Activated T-cell treated with anti-CD3 and anti-CD28 coated beads, Interleukin-2, amount 50 U/mL, for 24 hours (primary cell): ENCODE measurements at places on chromosomes 16 and 17.
A peak's percentile ranks its signal among the peaks of the same experiment; 100 is the strongest.

DNA sequence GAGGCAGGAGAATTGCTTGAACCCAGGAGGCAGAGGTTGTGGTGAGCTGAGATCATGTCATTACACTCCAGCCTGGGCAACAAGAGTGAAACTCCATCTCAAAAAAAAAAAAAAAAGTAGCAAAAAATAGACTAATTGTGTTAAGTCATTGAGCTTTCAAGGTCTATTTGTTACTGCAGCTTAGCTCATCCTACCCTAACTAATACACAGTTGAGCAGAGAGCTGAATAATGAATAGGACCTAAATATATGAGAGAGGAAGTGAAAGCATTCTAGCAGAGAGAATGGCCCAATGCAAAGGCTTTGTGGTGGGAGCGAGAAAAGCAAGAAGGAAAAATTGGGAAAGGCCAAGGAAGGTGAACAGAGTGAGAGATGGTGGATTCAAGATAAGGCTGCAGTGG is 128.3 kb downstream of the AXIN2 start:
- no peaks in the 10 kb centered on the region for H3K36me3 ChIP-seq
- peaks cover 22% of the 10 kb centered on the region for H3K27me3 ChIP-seq
- H3K4me1 ChIP-seq: peaks cover 27% of the 10 kb centered on the region

DNA sequence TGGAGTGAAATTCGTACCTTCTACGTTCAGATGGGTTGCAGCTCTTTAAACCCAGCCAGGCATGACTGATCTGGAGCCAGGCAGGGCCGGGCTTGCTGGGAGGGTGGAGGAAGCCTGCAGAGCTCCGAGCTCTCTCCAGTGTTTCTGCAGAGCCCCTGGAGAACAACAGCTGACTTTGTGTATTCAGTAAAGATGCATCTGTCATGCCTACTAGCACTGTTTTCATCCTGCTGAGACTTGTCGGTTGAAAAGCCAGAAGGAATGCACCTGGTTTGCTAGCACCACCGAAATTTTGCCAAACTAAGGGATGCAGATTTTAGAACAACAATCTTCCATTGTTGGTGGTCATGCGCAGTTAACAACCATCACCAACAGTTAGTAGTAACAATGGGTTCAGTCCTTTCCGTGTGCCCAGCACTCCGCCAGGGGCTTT is 22.4 kb upstream of the SCNN1B start:
- H3K36me3 ChIP-seq: no peaks in the 10 kb centered on the region
- peaks cover 58% of the 10 kb centered on the region for H3K27me3 ChIP-seq
- H3K27ac ChIP-seq: no peak overlapping the region
- no peak for DNase-seq
- H3K4me3 ChIP-seq: no peak overlapping the region

- DNase-seq: no peak
- H3K27me3 ChIP-seq: no peaks in the 10 kb centered on the region
- H3K4me1 ChIP-seq: no peaks in the 10 kb centered on the region
Measured at GRCh38 chr16:59144841-59145240, 410.7 kb upstream of the GOT2 start.

DNA sequence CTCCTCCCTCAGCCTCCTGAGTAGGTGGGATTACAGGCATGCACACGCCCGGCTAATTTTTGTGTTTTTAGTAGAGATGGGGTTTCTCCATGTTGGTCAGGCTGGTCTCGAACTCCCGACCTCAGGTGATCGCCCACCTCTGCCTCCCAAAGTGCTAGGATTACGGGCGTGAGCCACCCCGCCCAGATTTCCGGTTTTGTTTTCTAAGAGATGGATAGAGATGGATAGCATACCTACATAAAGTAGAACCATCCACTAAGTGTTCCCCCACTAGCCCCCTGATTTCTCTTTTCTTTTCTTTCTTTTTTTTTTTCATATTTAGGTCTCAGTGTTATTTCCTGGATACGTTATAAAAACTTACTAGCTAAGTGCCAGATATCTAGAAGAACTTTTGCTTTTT is 2.0 kb downstream of the WSB1 start:
- H3K4me1 ChIP-seq: peaks cover 56% of the 10 kb centered on the region
- H3K4me3 ChIP-seq: peak overlapping the region; percentile 99
- peak overlapping the region; percentile 99 for H3K27ac ChIP-seq
- H3K36me3 ChIP-seq: peaks cover 35% of the 10 kb centered on the region

DNA sequence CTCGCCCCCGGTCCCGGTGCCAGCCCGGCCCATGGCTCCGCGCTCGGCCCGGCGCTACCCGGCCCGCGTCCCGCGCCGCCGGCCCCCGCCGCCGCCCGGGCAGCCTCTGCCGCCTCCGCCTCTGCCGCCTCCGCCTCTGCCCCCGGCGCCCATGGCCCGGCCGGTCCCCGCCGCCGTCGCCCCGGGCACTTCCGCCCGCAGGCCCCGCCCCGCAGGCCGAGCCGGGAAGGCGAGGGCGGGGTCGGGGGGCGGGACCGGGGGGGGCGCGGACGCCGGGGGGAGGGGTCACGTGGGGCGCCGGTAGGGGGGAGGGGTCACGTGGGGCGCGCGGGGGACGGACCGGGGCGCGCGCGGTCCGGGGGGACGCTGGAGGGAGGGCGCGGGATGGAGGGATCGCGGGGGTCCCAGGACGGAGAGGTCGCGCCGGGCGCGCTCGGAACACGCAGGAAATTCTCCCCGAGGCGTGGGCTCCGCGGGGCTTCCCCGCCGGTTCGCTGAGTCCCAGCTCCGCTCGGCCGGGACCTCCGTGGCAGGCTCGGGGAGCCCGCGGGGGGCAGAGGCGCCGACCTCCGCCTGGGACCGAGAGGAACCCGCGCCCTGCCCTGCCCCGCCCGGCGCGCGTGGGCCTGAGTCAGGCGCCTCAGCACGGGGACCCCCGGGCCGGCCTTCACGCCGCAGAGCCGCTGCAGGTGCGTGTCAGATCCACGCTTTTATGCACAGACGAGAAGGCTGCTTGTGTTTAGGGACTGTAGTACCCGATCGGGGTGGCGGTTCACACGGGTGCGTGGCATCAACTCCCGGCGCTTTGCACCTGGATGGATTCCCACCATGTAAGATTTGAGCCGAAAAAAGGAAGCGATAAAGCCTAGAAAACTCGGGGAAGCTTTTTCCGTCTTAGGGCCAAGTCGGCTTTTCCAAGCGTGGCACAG is at the start of gene PGAP6:
Gene PGAP6 (minus strand): TSS at position 190 of the 929 bp plus-strand sequence. CDS start 157 bp downstream, at position 33.
- peak within 1 kb of the TSS; percentile 81 for H3K4me3 ChIP-seq
- H3K36me3 ChIP-seq: no peaks in the 10 kb centered on the region
- H3K27ac ChIP-seq: peak within 1 kb of the TSS; percentile 82
- H3K4me1 ChIP-seq: peaks cover 27% of the 10 kb centered on the region

DNA sequence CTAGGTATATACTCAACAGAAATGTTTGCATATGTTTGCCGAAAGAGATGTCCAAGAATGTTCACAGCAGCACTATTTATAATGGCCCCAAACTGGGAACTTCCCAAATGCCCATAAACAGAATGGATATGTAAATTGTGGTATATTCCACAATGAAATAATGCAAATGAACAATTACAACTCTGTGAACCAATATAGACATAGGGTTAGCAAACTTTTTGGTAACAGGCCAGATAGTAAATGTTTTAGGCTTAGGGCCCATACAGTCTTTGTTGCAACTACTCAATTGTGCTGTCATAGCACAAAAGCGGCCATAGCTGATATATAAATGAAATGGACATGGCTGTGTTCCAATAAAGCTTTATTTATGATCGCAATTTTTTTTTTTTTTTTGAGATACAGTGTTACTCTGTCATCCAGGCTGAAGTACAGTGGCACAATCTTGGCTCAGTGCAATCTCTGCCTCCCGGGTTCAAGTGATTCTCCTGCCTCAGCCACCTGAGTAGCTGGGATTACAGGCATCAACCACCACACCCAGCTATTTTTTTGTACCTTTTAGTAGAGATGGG is 16.5 kb downstream of the XYLT1 start:
- peaks cover 36% of the 10 kb centered on the region for H3K4me1 ChIP-seq
- H3K4me3 ChIP-seq: no peak overlapping the region
- H3K36me3 ChIP-seq: peaks cover 7% of the 10 kb centered on the region
- no peaks in the 10 kb centered on the region for H3K27me3 ChIP-seq
- no peak for DNase-seq

DNA sequence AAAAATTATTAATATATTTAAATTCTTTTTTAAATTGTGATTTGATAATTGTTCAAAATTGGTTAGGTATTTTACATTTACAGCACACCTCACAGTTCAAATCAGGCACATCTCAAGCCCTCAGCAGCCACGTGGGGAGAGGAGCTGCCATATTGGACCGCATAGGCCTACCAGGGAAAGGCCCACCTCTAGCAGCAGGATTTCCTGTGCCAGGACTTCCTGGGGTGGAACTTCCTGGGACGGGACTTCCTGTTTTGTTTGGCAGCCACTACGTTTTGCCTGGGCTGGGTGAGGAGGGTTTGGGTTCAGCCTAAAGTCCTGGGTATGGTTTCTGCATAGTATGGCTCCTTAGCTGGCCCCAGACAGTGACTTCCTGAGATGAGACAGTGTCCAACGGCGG is 298.5 kb upstream of the FOXF1 start:
- no peak overlapping the region for H3K4me3 ChIP-seq
- peaks cover 3% of the 10 kb centered on the region for H3K4me1 ChIP-seq
- DNase-seq: no peak
- H3K27ac ChIP-seq: no peak overlapping the region
- no peaks in the 10 kb centered on the region for H3K36me3 ChIP-seq

GRCh38 chr16:22397464-22397863 is 23.0 kb upstream of the CDR2 start:
- H3K4me1 ChIP-seq: no peaks in the 10 kb centered on the region
- no peak for DNase-seq
- H3K27me3 ChIP-seq: no peaks in the 10 kb centered on the region
- H3K4me3 ChIP-seq: no peak overlapping the region

- DNase-seq: no peak
- H3K36me3 ChIP-seq: no peaks in the 10 kb centered on the region
- no peak overlapping the region for H3K4me3 ChIP-seq
- H3K4me1 ChIP-seq: no peaks in the 10 kb centered on the region
Measured at GRCh38 chr16:64900517-64900916, 221.3 kb downstream of the CDH11 start.

DNA sequence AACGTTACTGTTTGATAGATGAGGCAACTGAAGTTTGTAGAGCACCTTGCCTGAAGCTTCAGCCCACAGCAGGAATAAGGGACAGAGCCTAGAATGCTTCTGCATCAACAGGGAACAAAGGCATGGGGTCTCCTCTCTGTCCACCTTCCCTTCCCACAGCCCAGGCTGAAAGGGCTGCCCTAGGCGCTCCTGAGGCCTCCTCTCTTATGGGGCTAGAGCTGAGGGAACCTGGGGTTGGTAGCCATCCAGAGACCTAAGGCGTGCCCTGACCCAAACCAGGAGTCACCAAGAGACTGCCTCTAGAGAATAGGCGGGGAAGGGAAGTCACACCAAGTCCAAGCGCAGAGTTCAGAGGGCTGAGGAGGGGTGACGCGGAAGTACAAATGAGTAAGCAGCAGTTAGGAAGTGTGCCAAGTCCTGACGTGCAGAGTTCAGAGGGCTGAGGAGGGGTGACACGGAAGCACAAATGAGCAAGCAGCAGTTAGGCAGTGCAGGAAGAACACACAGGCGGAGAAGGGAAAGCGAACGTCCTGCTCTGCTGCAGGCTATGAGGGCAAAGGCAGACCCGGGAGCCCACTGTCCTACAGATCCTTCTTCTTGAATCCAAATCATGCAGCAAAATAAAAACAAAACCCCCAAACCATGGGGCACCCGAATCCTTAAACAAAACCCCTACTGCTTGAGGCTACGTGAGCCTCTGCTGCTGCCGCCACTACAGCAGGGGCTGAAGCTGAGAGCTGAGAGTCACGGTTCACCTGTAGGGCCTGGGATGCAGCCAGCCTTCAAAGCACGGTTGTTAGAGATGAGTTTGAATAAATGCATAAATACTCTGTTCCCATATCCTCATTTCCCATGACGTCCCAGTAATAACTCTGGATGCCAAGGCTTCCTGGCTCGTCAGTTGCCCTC is 2.7 kb upstream of the SPG7 start:
- H3K27ac ChIP-seq: peak overlapping the region; percentile 95
- DNase-seq: peak; percentile 84
- H3K27me3 ChIP-seq: no peaks in the 10 kb centered on the region
- peaks cover 34% of the 10 kb centered on the region for H3K4me1 ChIP-seq

DNA sequence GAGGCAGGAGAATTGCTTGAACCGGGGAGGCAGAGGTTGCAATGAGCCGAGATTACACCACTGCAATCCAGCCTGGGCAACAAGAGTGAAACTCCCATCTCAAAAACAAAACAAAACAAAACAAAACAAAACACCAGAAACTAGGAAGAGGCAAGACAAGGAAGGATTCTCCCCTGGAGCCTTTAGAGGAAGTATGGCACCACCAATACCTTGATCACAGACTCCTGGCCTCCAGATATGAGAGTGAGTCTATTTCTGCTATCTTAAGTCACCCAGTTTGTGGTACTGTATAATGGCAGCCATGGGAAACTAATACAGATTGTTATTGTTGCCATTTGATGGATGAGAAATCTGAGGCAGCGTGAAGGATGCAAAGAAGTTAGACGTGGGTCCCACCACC is 14.6 kb upstream of the CPPED1 start:
- H3K36me3 ChIP-seq: no peaks in the 10 kb centered on the region
- DNase-seq: no peak
- no peak overlapping the region for H3K4me3 ChIP-seq
- H3K27ac ChIP-seq: no peak overlapping the region
- H3K4me1 ChIP-seq: peaks cover 6% of the 10 kb centered on the region
- peaks cover 2% of the 10 kb centered on the region for H3K27me3 ChIP-seq

DNA sequence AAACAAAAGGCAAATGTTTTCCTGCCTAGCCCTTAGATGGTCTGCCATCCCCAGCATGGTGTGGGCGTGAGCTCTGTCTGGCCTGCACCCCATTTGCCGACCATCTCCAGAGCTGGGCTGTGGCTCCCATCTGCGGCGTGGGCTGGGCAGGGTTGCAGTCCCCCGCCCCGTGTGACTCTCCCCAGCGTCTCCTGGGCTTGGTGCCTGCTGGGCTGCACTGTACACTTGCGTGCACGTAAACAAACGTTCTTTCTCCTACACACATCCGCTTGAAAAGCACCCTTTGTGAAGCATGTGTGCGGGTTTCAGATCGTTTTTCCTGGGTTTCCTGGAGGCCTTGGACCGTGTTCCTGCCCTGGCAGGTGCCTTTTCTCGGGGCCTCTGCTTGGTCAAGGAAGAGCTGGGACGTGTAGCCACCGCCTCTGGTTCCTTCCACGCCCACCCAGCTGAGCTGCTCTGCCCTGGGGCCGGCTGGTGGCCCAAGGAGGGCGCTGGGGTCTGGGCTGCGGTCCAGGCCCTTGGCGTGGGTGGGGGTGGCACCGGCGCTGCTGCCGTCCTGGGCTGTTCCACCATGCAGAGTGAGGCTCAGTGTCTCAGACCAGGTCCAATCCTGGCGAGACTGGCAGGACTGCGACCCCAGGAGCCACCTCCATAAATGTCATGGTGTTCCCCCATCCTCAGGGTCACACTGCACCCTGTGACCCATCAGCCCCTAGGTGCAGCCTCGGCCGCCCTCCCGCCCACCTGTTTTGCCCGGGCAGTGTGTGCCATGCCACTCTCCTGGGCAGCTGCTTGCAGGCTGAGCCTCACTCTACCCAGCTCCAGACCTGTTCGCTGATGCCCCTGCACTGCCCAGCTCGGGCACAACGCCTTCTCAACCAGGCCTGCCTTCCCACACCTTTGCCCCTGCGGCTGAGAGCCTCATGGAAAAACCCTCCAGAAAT is 9.9 kb upstream of the BAIAP3 start:
- H3K36me3 ChIP-seq: peaks cover 66% of the 10 kb centered on the region
- no peaks in the 10 kb centered on the region for H3K27me3 ChIP-seq
- no peaks in the 10 kb centered on the region for H3K4me1 ChIP-seq
